ENCODE measurements at places on chromosomes 11 and 22. TPM values are rescaled to one million over a fixed set of nuclear protein-coding genes. Genes with fewer than 3 reads are reported as not detected.

SPDYC gene
- total RNA-seq, result not detected

VSIG10L2 gene
- total RNA-seq, result not detected

TMEM45B gene
- not detected for total RNA-seq

SELENOM gene
- total RNA-seq, result 301 TPM

MYEOV gene
- total RNA-seq, result 7.4 TPM

ARHGAP32 gene
- 4.8 TPM for total RNA-seq
